ENCODE measurements at places on chromosomes 2 and 18.

DNA sequence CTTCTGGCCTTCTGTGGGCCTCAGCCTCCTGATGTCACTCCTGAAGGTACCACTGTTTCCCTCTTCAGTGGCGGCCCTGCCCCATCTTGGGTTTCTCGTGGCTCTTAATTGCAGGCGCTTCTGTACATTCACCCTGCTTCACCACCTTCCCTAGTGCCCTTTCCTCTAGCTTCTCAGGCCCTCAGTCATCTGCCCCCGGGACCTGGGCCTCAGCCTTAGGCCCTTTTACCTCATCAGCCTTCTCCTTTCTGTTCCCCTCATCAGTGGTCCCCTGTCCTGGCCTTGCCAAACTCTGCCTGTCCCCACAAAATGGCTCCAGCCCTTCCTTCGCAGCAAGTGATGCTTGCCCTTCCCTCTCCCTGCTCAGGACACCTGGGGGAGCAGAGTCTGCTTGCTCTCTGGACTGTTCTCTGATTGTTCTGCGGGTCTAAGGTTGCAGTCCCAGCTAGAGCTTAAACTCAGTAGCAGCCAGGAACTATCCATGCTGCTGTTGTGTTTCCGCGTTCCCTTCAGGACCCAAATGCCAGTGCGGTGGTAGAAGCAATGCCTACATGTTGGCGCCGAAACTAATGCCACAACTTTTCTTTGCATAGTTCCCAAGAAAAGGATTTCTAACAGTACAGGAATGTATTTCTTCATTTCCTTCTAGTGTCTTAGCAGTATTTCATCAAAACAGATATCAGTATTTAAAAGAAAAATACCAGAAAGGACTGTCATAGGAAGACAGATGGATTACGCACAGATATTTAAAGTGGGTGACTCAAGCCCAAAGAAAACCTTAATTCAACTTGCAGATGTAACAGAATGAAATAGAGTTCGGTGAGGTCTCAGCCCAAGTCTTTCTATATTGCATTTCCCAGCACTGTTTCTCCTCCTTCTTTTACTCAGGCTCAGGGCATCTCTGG, 7.5 kb downstream of the ASB1 start:
- DNase-seq, result no peak

DNA sequence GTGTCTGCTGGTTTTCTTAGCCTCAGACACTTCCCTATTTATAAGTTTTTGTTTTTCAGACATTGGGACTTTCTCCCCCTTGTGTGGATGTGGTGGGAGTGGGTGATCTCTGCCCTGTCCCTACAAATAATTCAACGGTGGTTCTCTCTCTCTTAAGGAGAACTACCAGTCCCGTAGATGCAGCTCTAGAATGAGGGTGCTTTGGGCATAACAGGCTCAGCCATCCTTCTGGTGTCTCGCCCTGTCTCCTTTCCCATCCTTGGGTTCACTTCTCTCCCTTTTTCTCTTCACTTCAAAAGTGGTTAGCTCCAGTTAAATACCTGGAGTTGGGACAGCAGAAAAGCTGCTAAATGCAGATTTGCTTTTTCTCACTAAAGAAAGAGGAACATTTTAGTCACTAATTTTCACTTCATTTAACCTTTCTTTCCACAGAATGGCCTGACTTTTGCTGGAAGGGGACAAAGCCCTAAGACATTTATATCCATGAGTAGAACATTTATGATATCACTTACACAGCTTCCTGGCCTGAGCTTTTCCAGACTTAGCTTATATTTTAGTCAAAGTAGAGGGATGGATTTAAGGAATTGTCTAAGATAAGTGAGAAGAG, 121.2 kb upstream of the CXCR4 start:
- DNase-seq, result peak; percentile 72

- no peak for DNase-seq
These were observed 535.2 kb downstream of the METTL4 start for GRCh38 chr18:2036086-2036485.

GRCh38 chr2:72454189-72454588, 306.5 kb upstream of the CYP26B1 start:
- no peak for DNase-seq

- DNase-seq, result no peak
These were observed 5.8 kb upstream of the NT5DC4 start for GRCh38 chr2:112714836-112715631.

GRCh38 chr2:181367411-181367810, 89.8 kb upstream of the ITGA4 start:
- DNase-seq, result no peak

GRCh38 chr2:19158896-19159295, 199.5 kb downstream of the OSR1 start:
- DNase-seq, result no peak
